Activated CD4-positive, alpha-beta T cell treated with anti-CD3 and anti-CD28 coated beads, Interleukin-2, amount 50 U/mL, for 24 hours (primary cell): ENCODE measurements at places on chromosomes 3 and 15.
A peak's percentile ranks its signal among the peaks of the same experiment; 100 is the strongest.

DNA sequence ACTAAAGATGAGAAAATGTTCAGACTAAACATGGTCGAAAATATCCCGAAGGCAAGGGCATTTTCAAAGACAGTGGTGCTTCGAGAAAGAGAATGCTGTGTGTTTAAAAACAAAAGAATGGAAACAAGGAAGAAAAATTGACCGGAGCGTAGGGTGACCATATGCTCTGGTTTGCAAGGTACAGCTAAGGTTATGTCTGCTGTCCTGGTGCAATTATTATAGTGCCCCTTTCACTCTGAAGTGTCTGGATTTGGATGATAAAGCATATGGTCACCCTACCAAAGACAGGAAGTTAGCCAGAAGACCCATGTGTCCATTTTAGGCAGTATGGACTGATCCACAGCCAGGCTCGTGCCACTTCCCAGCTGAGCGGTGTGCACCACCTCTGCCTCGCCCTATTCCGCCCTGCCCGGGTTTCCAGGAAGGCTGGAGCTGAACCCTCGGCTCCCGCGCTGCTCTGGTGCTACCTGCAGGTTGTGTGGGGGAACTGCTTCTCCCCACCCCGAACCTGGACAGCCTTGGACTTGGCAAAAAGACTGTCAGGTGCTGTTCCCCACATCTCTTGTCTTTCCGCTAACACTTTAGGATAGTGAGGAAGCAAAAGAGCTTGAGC, 25.2 kb downstream of the GOLGA6D start:
- no peak for DNase-seq

DNA sequence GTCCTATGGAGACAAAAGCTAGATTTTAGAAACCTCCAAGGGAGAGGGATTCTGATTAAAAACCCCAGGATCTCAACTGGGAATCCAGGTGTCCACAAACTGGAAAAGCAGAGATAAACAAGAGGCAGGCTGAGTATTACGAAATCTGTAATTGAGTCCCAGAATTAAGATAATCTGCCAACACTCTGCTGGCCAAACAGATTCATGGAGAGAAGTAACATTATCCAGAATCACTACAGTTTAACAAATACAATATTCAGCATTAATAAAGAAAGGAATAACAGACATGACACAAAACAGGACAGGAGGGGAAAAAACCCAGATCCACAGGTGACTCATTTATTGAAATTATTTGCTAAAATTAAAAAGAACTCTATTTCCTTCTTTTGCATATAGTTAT, 227.2 kb upstream of the NANOGP8 start:
- no peak for DNase-seq

DNA sequence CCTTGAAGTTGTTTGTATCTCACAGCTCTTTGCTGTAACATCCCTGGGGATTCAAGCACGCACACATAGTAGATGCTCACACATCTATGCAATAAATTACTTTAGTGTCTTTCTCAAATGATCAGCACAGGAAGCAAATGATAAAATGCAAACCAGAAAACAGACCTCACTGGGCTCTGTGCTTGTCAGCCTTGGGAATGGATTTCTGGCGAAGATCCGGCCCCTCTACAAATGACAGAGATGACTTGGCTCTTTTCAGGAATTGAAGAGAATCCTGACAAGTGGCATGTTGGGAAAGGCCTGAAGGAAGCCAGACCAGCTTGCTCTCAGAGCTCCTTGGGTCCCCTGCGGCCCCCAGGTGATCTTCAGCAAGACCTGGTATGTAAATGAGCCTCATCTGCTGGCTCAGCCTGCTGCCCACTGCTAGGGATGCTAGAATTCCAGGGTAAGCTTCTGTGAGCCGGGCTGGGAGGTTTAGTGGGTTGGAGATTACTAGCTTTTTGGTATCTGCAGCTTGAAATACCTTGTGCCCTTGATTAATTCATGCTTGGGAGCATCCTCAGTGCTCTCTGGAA, 54.1 kb downstream of the LPP start:
- no peak for DNase-seq

GRCh38 chr3:158384019-158384418, 187.0 kb upstream of the MLF1 start:
- DNase-seq = no peak

DNA sequence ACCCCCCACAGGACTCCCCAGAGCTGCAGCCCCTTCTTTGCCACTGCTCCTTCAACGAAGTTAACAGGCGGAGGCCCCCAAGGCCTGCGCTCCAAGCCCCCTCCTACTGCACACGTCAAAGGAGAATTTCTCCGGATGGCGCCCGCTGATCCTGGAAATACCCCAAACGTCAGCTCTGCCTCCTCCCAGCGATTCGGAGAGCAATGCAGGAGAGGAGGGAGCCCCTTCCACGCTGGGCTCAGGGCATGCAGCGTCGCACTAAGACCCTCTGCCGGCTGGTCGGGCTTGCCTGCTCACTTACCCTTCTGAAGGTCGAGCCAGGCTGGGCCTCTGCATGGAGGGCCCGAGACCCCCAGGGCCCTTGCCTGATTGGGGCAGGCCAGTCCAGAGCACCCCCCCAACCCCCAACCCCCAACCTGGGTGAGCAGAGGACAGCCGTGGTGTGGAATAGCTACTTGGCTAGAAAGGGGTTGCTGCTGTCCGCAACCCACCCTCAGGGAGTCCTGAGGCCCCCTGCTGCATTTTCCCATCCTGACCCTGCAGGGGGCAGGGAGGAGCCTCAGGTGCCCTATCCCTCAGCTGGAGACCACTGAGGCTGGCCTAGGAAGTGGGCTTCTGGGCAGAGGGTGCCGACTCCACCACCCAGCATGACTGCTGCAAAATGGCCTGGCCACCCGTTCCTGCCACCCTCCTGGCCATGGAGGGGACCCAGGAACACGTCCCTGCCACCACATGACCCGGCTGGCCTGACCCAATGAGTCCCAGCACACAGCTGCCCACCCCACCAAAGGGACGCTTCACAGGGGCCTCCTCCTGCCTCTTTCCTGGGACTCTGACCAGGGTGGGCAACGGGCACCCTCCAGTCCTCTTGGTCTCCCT, 976 bp downstream of the ATP2B2 start:
- no peak for DNase-seq

DNA sequence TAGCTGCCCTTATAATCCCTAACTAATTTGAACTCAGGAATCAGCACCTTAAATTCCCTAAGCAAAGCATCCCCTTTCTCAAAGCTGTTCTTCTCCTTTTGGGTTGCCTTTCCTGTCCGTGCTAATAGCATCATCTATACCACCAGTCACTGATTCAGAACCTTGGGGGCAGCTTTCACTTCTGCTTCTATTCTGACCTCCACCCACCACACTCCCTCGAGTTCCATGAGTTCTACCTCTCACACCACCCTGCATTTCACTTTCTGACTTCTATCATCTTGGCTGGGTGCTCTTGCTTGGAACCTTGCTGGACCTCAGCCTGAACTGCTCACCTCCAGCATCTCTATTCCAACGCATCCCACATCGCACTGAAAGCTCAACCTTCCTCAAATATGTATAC, 55.4 kb upstream of the KCNMB2 start:
- no peak for DNase-seq

DNA sequence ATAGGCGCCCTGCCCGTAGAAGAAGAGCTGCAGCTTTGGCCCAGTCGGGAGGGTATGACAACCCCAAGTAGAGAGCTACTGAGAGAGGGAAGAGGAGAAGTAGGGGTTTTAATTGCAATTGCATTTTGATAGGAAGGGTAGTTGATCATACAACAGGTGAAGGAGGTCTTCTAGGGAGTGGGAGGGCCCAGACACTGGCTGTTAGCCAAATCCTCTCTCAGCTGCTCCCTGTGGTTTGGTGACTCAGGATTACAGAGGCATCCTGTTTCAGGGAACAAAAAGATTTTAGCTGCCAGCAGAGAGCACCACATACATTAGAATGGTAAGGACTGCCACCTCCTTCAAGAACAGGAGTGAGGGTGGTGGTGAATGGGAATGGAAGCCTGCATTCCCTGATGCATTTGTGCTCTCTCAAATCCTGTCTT, 408.9 kb upstream of the THBS1 start:
- peak; percentile 32 for DNase-seq

DNA sequence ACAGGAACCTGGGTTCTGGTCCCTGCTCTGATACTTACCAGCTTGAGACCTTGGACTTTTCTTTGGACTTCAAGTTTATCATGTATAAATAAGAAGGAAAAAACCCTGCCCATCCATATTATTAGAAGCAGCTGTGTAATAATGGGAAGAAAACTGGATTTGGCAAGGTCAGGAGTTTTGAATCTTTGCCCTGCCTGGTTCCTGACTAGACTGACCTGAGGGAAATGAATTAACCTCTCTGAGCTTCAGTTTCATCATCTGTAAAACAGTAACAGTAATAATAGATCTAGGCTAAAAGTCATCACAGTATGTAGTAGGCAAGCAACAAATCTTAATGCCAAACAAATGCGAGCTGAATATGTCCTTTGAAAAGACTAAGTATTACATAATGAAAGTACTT, 68.8 kb downstream of the FSIP1 start:
- DNase-seq = no peak

DNA sequence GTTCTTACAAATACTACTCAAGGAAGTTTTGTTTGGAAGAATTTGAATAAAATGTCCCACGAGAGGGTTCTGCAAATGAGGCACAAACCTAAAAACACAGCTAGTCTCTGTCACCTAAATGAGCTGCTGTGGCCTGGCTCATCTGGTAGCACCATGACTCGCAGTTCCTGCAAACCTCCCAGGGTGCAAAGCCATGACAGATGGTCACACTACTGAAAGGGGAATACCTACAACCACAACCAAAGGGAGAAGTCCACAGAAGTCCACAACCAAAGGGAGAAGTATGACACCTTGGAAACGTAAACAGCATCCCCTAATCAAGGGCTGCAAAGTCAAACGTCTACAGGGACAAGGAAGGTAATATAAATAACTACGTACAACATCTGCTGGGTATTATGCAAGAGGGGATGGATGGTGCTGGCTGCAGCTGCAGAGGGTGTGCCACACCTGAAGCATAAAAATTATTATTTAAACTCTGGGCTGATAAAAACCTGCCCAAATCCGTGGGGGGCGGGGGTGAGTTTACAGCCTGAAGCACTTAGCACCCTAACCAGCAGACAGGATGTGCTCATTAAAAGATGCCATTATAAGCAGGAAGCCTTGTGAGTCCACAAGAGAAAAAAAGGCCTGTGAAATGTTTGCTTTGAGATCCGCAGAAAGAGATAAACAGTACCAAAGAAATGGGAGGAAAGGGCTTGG, 184.0 kb downstream of the MAGI1 start:
- DNase-seq = no peak

GRCh38 chr15:60406513-60407414, 9.0 kb upstream of the ANXA2 start:
- no peak for DNase-seq

DNA sequence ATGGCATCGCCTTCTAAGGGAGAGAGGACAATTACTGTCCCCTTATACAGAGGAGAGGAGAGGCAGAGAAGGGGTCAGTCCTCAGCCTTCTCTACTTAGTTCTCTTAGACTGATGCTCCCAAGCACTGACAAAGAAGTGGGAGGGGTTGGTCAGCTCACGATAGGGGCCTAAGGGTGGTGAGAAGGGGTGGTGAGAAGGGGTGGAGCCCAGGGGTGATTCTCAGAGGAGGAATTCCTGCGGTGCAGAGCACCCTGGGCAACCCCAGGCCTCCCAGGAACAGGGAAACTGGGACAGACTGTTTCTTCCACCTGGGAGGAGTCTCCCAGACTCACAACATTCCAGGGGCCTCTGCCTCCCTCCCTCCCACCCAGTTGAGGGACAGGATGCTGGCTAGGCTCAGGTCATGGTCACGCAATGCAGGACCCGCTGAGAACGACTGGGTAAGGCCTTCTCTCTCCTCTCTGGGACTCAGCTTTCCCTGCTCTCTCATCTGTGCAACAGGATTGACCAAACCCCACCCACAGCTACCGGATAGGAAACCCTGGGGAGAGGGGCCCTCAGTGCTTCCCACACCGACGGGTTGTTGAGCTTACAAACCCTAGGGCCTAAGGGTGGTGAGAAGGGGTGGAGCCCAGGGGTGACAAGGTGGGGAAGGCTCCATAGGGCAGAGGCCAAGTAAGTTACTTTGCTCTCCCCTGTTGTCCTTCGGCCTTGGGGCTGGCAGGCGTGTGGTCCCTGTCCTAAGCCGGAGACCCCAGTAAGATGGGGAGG, 1.5 kb downstream of the TPRA1 start:
- DNase-seq = no peak

- no peak for DNase-seq
Measured at GRCh38 chr15:101177866-101178265, 74.0 kb downstream of the CHSY1 start.

DNA sequence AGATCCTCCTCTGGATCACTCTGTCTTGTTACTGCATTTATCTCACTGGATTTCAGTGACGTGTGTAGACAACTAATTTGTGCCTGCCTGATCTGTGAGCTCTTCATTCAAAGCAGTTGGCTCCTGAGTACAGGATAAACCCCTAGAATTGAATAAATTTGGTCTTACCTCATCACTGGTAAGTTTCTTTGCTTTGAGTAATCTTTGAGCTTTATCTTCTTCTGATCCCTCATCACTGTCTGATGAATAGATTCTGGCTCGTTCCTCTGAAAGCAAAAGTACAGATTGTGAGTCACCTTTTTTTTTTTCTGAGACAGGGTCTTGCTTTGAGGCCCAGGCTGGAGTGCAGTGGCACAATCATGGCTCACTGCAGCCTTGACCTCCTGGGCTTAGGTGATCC, 24.5 kb downstream of the LEO1 start:
- DNase-seq = no peak
